RCC 7860 (cell line): ENCODE measurements at places on chromosomes 16 and 17.
A peak's percentile ranks its signal among the peaks of the same experiment; 100 is the strongest.

GRCh38 chr17:2398655-2399571 lies 1.9 kb downstream of the MNT start:
- peak; percentile 70 for DNase-seq

- no peak for DNase-seq
These were observed 28.7 kb downstream of the RPH3AL start for GRCh38 chr17:323721-324571.

DNA sequence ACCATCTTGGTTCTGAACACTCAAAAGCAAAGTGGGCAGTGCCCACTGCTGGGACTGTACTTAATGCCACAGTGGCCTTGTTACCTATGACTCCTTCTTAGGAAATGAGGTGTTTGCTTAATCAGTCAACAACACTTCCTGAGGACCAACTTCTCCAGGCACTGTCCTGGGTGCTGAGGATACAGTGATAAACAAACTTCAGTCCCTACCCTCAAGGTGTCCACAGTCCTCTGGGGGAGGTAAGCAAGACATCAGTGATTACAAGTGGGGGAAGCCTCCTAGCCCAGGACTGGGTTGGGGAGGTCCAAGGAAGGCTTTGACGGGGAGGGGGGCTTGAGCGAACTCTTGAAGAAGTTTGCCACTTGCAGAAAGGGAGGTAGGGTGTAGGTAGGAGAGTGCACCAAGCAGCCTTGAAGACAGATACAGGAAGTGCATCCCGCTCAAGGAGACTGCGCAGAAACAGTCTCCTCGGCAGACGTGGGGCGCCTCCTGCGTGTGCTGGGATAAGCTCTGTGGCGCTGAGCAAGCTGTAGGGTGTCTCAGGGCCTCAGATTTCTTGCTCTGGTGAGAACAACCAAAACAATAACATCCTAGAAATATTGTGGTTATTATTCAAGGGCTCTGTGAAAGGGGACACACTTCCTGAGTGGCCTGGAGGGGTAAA lies 2.6 kb upstream of the ABCC3 start:
- DNase-seq: peak; percentile 43

GRCh38 chr17:81189670-81190530 lies 23.9 kb upstream of the AATK start:
- DNase-seq: no peak

GRCh38 chr16:84548971-84549844 lies 44.7 kb upstream of the MEAK7 start:
- DNase-seq: no peak

DNA sequence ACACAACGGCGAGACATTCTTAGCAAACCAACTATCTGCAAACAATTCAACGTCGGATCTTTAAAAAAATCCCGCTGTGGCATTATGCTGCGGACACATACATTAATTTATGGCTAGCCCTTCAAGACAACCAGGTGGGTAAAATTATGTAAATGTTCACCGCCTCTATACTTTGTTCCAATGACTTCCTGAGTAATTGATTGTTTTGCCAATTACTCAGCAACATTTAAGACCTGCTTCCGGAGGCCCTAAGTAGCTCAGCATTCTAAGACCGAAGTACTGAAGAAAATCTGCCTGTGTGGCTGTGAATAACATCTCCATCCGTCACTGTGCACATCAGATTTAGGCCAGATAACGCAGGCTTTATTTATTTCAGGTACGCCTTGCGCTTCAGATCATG lies 23.3 kb downstream of the QPRT start:
- DNase-seq: no peak

DNA sequence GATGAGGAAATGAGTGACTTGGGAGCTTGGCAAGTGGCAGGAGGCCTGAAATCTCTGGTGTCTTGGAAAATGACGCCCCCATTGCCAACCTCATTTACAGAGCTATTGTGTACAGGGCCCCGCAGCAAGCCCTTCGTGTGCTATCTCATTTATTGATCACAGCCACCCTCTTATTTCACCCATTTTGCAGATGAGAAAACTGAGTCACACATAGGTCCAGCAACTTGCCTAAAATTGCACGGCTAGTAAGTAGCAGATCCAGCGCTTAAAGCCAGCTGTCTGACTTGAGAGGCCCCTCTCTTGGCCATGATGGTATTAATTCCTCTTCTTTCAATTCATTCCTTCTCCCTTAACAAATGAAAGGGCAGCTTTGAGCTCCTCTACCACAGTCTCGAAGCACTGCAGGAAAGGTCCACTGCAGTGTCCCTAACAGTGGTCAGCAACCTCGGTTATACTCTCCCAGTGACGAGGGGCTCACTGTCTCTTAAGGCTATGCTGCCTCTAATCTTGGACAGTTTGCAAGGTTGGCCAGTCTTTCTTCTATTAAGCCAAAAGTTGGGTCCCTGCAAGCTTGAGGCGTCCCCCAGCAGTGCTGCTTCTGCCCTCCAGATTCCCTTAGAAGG lies 162.2 kb downstream of the COPRS start:
- DNase-seq: no peak

- peak; percentile 34 for DNase-seq
These were observed 41.4 kb downstream of the SMG6 start for GRCh38 chr17:2262135-2262587.

DNA sequence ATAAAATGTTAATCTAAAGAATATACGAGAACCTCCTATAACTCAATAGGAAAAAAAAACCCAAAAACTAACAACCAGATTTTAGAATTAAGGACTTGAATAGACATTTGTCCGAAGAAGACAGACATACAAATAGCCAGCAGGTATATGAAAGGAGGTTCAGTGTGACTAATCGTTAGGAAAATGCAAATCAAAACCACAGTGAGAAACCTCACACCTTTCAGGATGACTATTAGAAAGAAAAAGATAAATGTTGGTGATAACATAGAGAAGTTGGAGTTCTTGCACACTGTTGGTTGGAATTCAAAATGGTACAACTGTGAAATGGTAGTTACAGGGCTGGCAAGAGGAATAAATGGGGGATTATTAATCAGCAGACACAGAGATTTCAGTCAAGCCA lies 339.0 kb downstream of the TMEM114 start:
- DNase-seq: no peak

DNA sequence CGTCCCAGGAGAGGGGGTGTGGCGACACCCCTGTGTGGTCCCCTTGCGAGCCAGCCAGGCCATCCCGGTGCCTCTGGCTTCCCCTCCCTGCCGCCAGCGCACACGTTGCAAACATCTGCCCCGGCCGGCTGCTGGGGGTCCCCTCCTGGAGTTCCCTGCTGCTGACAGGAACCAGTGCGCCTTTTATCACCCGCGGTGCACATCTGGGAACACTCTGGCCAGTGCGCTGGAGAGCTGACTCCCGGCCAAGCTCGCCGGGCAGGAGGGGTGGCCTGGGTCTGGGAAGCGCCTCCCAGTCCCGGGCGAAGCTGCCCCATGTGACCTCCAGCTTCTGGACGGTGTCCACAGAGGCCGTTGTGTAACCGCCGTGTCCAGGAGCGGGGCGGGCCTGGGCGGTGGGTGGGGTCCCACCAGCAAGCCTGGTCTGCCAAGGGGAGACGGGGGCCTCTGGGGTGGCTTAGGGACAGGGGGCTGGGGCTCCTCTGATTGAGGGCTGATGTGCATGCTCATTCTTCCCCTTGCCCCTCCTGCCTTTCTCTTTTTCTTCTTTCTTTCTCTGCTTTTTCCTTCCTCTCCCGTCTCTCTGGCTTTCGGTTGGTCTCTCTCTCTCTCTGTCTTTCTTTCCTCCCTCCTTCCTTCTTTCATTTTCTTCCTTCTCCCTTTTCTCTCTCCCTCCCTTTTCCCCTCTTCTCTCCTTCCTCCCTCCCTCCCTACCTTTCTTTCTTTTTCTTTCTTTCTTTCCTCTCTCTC lies 25.2 kb upstream of the CIBAR2 start:
- DNase-seq: no peak

DNA sequence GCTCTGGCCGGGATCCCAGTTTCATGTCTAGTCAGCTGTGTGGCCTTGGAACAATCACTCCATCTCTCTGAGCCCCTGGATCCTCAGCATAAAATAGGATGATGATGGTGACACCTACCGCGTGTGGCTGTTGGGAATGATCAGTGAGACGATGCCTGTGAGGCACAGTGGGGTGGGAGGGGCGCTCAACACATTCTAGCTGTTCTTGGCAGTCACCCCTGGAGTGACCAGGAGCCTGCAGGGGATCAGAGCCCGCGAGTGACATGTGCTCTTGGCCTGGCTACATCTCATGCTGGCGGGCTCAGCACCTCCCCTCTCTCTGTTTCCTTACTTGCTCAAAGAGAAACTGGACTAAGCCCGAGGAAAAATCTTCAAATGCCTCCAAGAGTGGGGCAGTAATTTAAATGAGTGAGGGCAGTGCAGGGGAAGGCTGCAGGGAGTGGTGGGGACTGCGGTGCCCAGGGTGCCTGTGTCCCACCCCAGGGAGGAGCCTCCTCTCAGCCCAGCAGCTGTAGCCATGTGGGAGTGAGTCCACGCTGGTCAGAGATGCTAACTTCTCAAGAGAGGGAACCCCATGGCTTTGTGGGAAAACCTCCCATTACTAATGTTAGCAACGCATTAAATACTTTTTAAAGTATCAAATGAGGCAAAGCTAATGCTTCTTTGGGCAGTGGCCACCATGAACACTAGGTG lies 23.1 kb upstream of the DOK4 start:
- DNase-seq: no peak

GRCh38 chr16:21145738-21146137 lies 4.9 kb downstream of the DNAH3 start:
- no peak for DNase-seq

GRCh38 chr17:64786337-64786736 lies 124.2 kb upstream of the SMURF2 start:
- DNase-seq: no peak

GRCh38 chr17:8797621-8798175 lies 1.5 kb downstream of the MFSD6L start:
- DNase-seq: no peak

- DNase-seq: peak; percentile 45
These were observed 37.6 kb downstream of the CTU2 start for GRCh38 chr16:88743693-88744576.

DNA sequence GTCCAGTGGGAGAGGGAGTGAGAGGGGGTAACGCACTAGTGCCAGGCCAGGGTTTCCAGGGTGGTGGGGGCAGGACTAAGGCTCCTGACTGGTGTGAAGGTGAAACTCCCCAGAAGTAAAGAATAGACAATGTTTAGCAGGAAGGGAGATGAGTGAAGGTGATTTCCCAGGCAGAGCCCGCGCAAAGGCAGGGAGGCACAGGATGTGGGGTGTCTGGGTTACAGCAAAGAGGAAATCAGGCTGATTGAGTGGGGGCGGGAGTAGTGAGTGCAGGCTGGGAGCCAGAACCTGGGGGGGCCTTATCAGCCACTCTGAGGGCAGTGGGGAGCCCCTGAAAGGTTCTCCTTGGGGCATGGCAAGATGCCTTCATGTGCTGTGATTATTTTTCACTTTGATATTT lies 167.5 kb downstream of the UTP18 start:
- DNase-seq: no peak

GRCh38 chr16:85755929-85756768 lies 5.3 kb upstream of the C16orf74 start:
- no peak for DNase-seq

DNA sequence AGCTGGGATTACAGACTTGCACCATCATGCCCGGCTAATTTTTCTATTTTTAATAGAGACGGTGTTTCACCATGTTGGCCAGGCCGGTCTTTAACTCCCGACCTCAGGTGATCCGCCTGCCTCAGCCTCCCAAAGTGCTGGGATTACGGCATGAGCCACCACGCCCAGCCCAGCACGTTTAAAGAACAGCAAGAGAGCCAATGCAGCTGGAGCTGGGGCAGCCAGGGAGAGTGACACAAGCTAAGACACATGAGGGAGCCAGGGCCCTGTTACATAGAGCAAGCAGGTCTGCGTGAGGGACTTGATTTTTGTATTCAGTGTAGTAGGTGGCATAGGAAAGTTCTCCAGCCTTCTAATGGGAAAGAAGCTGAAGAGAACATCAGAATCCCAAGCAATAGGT lies 21.7 kb upstream of the GOSR2 start:
- DNase-seq: no peak

GRCh38 chr17:82751171-82751570 lies 694 bp upstream of the TBCD start:
- DNase-seq: no peak

GRCh38 chr16:63195336-63195735 lies 1159.1 kb upstream of the CDH8 start:
- DNase-seq: no peak

DNA sequence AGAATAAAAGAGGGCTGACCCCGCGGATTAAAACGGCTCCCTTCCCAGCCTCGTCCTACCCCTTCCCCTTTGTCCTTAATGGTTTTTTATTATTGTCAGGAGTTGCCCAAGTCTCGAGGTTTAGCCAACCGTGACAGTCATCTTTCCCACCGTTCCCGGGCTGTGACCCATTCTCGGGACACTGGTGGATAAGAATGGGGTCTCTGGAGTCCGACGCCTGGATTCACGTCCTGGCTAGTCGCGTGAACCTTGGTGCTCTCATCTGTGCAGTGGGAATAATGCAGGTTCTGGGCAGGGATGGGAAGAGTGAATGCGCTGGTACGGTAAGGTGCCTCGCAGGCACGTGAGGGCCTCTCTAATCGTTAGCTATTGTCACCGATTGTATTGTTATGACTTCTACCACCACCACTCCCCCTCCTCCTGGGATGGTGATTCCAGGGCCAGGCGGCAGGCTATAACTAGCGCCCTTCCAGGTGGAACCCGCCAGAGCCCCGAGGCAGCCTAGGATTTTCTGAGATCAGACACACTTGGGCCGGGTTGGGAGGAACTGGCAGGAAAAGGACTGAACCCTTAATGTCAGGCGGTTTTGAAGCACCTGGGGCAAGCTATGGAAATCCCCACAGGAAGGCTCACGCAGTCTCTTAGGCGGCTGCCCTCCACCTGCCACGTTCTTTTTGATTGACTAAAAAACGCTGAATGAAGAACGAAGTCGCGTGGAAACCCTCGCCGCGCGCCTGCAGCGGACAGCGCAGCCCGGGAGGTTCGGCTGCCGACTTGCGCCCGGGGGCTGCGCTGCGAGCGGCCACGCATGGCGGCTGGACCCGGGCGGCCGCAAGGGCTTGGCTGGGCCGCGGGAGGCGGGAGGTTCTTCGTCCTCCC lies 2.7 kb downstream of the HS3ST3B1 start:
- DNase-seq: no peak

DNA sequence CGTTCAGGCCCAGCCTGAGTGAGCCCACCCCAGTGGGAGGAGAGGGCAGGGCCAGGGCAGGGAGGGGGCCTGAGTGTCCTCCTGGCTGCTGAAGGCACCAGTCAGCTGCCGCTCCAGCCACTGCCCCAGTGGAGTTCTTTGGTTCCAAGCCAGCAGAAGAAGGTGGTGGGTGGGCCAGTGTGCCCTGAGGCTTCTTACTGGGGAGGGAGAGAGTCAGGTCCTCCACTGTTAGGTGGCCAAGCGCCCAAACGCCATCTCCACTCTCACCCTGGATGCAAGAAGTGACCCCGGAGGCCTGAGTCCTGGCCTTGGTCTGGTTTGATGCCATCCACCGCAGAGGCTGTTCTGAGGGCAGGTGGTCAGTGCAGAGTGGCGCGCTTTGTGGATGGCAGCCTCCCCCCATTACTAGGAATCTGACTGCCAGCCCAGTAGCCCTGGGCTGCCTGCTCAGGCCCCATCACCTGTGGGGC lies 2.2 kb downstream of the RNF213 start:
- no peak for DNase-seq
